ENCODE measurements at places on chromosomes 13 and 19.

DNA sequence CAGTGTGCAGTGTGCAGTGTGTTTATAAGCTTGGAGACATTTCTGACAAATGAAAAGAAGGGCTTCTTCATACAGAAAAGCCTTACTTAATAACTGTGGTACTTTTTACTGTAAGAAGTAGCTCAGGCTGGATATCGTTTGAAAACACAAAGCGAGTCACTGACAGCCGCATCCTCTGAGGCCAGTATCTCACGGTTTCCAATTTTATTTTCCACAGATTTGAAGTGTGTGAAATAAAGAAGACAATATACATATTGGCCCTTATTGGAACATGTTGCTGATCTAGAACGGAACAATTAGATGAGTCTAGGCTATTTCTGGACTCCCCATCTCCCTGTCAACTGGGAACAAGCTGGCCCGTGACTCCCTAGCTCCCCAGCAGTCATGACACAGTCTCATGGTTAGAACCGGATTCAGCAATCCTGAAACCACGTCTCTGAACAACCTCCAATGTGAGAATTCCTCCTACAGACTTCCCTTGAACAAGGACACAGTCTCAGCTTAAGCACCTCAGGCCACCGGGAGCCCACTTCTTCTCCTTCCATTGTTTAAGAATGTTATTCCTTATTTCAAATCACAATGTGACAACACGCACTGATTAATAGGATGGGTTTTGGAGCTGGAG lies 484.5 kb downstream of the COG6 start:
- no peak for ATAC-seq

DNA sequence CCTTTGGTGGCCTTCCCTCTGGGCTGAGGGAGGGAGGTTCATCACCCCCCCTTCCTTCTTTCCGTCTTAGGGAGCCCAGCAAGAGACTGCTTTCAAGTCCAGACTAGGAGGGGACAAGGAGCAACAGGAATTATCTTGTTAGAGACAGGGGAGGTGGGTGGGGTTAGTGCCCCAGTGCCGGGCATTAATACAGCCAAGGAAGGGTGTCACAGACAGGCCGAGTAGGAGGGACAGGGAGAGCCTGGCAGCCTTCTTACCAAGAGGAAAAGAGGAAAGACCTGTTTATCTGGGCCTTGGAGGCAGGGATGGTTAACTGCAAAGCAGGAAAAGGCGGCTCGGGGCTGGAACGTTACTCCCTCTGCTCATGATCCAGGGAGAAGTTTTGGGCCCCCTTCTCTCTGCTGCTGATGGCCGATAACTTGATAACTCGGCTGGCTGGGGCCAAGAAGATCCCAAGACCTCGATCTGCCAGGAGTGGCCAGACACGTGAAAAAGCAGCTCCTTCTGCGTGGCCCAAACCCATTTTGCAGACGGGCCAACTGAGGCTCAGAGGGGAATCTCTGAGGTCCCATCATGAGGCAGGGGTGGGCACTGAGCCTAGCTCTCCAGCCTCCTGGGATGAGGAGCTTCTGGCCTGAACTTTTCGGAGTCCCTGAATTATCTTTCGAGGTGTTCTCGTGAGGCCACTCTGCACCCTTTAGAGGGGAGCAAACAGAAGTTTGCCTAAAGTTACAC lies 79.3 kb downstream of the PTPRS start:
- ATAC-seq, result peak; percentile 94

GRCh38 chr19:19034204-19034624 lies 811 bp downstream of the ARMC6 start:
- peak; percentile 85 for ATAC-seq

- ATAC-seq, result no peak
Measured at GRCh38 chr13:76466043-76466442, 420.2 kb downstream of the KCTD12 start.

DNA sequence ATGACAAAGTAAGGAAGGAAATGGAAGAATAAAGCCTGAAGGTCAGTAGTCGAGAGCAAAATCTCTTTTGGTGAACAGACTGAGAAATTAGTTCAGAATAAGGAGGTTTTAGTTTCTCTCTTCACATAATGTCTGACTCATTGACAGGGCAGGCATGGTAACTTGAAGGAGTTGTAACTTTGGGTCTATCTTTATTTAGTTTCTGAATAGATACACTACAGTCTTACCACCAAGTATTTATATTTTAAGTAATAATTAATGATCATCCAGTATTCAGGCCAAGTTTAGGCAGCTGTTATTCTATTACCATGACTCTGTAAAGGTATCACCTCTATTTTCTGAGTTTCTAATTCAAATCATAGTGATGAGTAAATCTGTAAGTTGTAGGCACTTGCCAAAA lies 219.9 kb downstream of the SPRY2 start:
- ATAC-seq, result no peak

GRCh38 chr13:94659598-94659946 lies 52.8 kb downstream of the SOX21 start:
- ATAC-seq, result no peak

DNA sequence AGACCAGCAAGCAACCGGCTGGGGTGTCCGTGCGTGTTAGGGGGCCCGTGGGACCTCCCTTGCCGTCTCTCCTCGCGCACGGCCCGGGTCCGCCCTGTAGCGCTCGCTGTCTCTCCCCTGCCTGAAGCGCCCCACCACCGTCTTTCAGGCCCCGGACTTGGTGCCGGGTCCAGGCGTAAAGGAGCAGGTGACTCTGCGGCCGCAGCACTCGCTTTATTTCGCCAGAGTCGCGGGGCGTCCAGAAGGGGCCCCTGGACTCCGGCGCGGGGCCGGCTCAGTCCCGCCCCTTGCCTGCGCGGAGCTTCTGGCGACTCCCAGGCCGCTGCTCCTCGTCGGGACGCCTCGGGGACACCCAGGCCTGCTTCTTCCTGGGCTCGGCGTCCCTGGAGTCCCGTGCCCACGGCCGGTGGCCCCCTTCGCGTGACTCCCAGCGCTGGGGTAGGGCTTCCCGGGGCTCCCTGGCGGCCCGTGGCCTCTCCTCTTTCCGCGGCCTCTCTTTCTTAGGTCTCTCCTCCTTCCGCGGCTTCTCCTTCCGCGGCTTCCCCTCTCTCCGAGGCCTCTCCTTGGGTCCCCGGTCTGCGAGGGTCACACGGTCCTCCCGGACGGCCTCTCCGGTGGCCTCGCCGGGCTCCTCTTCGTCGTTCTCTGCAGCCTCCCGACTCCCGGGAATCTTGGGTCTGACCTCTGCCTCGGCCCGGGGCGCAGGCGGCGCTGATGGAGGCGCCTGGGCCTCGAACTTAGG lies 3.1 kb downstream of the AMH start:
- ATAC-seq, result no peak

GRCh38 chr13:100364591-100364990 lies 224.0 kb downstream of the GGACT start:
- no peak for ATAC-seq

GRCh38 chr13:76921516-76921915 lies 26.8 kb upstream of the ACOD1 start:
- no peak for ATAC-seq

DNA sequence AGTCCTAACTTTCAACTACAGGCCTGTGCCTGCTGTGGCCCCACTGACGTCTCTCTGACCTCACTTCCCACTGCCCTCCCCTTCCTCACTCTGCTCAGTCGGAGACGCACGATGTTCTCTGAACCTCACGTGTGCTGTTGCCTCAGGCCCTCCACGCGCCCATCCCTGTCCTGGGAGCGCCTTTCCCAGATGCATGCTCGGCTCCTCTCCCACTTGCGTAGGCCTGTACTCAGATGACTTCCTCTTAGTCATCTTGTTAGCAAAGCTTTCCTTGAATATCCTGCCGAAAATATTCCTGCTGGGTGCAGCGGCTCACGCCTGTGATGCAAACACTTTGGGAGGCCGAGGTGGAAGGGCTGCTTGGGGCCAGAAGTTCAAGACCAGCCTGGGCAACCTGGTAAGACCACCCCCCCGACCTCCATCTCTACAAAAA lies 9.3 kb upstream of the SYT5 start:
- ATAC-seq, result peak; percentile 99

- no peak for ATAC-seq
Measured at GRCh38 chr13:22707946-22708345, 472.8 kb upstream of the SGCG start.

DNA sequence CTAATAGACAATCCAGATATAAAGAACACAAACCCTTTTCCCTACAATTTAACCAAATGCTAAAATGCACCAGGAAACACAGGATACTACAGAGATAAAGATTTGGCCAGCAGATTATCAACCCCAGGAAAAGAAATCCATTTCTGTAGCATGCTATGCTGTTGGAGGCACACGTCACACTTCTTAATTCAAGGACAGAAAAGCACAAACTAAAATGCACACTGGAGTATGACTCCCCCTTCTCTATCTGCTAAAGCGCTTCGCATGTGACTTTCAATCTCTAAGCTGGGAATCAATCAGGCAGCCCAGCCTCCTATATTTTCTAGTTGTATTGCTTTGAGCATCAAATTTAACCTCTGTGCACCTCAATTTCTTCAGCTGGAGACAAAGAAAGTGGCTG lies 22.2 kb downstream of the ABCC4 start:
- ATAC-seq, result no peak

- ATAC-seq, result no peak
Measured at GRCh38 chr19:55118401-55118991, 1.1 kb upstream of the PPP1R12C start.

DNA sequence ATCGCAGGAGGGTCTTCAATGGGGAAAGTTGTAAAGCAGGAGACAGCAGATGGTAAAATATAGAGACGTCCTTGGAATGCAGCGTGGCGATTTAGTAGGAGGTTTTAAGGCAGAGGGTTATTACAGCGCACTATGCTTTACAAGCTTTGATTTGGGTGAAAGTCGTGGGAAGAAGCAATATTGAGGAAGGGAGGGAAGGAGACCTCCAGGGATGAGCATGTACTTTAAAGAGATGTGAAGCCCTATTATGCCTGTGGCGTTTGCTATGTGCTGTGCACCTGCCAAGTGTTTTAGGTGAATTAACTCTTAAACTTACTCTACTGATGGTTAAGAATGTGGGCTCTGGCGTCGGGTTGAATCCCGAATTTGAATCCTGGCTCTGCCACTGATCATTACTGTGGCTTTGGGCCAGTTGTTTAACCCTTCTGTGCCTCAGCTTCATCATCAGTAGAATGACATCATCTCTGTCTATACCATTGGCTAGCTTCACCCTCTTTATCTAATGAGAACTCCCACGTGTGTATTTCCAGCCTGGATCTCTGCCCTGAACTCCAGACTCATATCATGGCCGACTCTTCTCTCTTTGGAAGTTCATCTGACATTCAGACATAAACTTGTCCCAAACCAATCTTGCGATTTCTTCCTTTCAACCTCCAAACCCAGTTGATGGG lies 583 bp downstream of the CCDC61 start:
- no peak for ATAC-seq

GRCh38 chr13:39712626-39713025 lies 57.2 kb downstream of the COG6 start:
- ATAC-seq, result peak; percentile 63

- no peak for ATAC-seq
Measured at GRCh38 chr13:21826214-21827015, 155.5 kb downstream of the FGF9 start.

- no peak for ATAC-seq
Measured at GRCh38 chr19:11024259-11024658, 63.4 kb downstream of the SMARCA4 start.

DNA sequence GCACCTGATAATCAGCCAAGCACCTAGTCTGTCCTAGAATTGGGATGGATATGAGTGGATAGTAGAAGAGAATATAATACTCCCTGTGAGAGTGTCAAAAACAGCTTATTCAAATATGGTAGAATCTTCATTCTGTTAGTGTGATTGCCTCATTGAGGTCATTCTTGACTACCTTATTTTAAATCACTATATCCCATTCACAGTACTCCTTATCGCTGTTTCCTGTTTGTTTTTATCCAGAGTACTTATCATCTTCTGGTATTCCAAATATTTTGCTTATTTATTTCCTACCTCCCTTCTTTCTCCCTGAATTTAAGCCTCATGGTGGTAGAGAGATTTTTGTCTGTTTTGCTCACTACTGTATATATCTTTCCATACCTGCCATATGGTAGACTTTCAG lies 9.9 kb downstream of the NDFIP2 start:
- no peak for ATAC-seq

DNA sequence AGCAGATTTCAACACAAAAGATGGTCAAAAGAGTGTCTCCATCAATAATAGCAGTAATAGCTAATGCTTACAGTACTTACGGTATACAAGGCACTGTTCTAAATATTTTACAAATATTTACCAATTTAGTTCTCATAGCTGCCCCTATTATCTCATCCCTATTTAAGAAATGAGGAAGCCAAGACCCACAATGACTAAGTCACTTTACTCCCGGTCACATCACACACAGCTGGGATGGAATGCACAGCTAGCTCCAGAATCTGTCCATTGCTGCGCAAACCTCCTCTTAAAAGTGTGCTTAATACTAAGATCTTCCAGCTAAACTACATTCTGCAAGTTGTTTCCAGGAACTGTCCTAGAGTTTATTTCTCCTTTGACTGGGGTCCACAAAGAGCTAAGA lies 63.4 kb downstream of the RAP2A start:
- ATAC-seq, result no peak

DNA sequence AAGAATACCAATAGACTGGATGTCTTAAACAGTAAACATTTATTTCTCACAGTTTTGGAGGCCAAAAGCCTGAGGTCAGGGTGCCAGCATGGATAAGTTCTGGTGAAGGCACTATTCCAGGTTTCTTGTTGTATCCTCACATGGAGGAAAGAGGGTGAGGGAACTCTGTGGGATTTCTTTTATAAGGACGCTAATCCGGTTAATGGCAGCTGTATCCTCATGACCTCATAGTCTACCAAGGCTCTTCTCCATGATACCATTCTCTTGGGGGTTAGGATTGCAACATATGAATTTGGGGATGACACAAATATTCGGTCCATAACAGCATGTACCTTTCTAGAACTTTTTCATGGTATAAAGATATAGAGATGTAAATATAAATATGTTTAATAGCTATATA lies 412.0 kb downstream of the LMO7 start:
- no peak for ATAC-seq

- ATAC-seq, result no peak
Measured at GRCh38 chr13:47632311-47632710, 368.8 kb downstream of the SUCLA2 start.

DNA sequence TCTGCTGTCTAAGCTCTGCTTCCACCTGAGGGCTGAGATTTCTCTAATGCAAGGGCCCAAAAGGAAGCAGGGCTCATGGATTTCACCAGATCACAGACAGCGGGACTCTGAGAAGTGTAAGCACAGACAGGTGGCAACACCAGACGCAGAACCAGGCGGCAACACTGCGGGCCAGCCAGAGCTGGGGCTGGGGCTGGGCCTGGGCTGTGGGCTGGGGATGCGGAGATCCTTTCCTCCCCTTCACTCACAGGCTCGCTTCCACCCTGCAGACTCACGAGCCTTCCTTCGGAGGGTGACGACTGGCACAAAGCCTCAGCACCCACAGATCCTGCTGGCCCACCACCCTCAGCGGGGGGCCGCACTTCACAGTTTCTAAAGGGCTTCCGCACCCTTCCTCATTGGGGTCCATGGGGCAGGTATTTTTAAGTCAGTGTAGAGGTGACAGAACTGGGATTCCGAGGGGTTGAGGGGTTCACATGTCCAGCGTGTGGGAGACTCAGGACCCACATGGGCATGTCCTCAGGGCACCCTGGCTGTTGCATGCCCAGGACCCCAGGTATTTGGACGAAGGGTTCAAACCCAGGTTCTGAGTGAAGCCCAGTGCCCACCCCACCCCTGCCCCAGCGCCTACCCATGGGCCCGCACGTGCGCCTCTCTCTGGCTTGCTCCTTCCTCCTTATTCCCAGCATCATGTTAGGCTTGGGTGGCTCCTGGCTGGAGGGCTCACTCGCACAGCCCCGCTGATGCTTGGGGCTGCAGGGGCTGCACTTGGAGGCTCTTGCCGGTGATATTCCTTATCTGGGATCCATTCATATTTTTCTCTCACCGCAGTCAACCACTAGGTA lies 137.3 kb upstream of the GPR12 start:
- ATAC-seq, result no peak

- peak; percentile 68 for ATAC-seq
Measured at GRCh38 chr19:44684892-44685863, 13.8 kb upstream of the CEACAM16 start.
